Nasal cavity respiratory epithelium epithelial cell of viscerocranial mucosa (primary cell): ENCODE measurements at places on chromosomes 6 and 20. TPM values are rescaled to one million over a fixed set of nuclear protein-coding genes. Genes with fewer than 3 reads are reported as not detected.

Gene HLA-DQA1
- not detected in 2 replicates for total RNA-seq

Gene LPA
- total RNA-seq: 0.43 TPM in 1 of 2 replicates, not detected in the other

Gene CCM2L
- not detected in 2 replicates for total RNA-seq

Gene TTLL9
- not detected in 2 replicates for total RNA-seq

Gene GJA10
- total RNA-seq: not detected in 2 replicates

Gene SOX18
- total RNA-seq: not detected in 2 replicates
